ENCODE measurements at places on chromosomes 5 and 9. TPM values are rescaled to one million over a fixed set of nuclear protein-coding genes. Genes with fewer than 3 reads are reported as not detected.

CCL19 gene
- not detected for polyA plus RNA-seq

ST8SIA4 gene
- 0.35 TPM for polyA plus RNA-seq

GARIN3 gene
- polyA plus RNA-seq = not detected

FBXW5 gene
- polyA plus RNA-seq = 27.9 TPM

CDH9 gene
- 0.26 TPM for polyA plus RNA-seq

SPINK14 gene
- polyA plus RNA-seq = not detected

GRM6 gene
- 0.50 TPM for polyA plus RNA-seq

CDO1 gene
- 22.7 TPM for polyA plus RNA-seq

PROB1 gene
- 0.54 TPM for polyA plus RNA-seq

POU4F3 gene
- not detected for polyA plus RNA-seq

LECT2 gene
- polyA plus RNA-seq = 0.45 TPM

RNF183 gene
- 0.42 TPM for polyA plus RNA-seq

FYB1 gene
- polyA plus RNA-seq = not detected

LYSMD3 gene
- 10.7 TPM for polyA plus RNA-seq

SIT1 gene
- 13.2 TPM for polyA plus RNA-seq

BRD8 gene
- 117 TPM for polyA plus RNA-seq

SLC25A46 gene
- polyA plus RNA-seq = 12.5 TPM

EPB41L4A gene
- 5.7 TPM for polyA plus RNA-seq

MELK gene
- 32.3 TPM for polyA plus RNA-seq

SLC1A1 gene
- 3.2 TPM for polyA plus RNA-seq

LCN1 gene
- not detected for polyA plus RNA-seq

Measured in GM23338 (cell line).